ENCODE measurements at places on chromosomes 1 and 21. TPM values are rescaled to one million over a fixed set of nuclear protein-coding genes. Genes with fewer than 3 reads are reported as not detected.

GRIK1 gene
- total RNA-seq = not detected

GRCh38 chr1:71093938-71094337 is 13.1 kb upstream of the ZRANB2 start:
- no peak for DNase-seq

FNDC5 gene
- total RNA-seq = not detected

DNA sequence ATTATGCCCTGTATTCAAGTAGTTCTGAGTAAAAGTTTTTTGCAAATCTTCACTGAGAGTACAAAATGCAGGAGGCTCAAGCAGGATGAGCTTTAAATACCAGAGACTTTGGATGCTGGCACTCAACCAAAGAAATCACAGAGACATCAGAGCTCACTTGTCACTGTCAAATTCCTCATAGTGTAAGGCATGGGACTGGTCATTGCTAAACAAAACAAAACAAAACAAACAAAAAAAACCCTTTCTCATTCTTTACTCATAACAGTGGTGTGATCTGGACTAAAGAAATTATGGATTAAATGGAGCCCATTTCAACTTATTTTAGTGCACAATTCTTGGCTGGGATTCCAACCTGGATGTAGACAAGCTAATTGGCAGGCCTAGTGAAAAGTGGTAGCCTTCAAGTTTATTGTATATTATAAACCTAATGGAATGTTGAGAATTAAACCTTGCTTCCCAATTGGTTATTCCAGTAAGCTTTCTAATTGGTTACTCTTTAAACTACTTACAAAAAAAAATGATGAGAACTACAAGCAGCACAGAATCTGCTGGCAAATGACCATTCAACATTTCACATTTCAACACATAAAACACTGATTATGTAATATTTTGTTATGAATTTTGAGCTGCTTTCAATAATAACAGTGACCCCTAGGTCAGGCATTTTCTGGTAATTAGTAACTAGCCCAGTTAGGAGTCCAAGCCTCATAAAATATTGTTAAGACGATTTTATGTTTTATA is 30.6 kb upstream of the NEK7 start:
- DNase-seq = no peak

DNA sequence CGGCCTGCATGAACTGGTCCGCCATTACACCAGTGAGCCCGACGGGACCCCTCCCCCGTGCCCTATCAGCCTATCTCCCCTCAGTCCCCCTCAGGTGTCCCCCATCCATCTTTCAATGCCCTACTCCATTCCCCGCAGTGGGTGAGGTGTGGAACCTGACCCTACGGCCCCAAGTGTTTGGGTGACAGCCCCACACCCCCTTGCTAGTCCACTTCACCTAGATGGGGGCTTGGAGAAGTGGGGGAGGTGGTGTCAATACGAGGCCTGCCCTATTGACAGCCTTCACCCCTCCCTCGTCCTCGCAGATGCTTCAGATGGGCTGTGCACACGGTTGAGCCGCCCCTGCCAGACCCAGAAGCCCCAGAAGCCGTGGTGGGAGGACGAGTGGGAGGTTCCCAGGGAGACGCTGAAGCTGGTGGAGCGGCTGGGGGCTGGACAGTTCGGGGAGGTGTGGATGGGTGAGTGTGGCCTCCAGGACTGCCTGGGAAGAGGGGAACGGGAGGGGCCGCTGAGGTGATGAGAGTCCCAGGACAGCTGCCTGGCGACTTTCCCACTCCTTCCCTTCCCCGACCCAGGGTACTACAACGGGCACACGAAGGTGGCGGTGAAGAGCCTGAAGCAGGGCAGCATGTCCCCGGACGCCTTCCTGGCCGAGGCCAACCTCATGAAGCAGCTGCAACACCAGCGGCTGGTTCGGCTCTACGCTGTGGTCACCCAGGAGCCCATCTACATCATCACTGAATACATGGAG is 15.7 kb upstream of the HDAC1 start:
- no peak for DNase-seq

GUCA2B gene
- not detected for total RNA-seq

GRCh38 chr1:1051127-1051810 is 22.8 kb downstream of the RNF223 start:
- no peak for DNase-seq

CD84 gene
- not detected for total RNA-seq

NR0B2 gene
- not detected for total RNA-seq

DNA sequence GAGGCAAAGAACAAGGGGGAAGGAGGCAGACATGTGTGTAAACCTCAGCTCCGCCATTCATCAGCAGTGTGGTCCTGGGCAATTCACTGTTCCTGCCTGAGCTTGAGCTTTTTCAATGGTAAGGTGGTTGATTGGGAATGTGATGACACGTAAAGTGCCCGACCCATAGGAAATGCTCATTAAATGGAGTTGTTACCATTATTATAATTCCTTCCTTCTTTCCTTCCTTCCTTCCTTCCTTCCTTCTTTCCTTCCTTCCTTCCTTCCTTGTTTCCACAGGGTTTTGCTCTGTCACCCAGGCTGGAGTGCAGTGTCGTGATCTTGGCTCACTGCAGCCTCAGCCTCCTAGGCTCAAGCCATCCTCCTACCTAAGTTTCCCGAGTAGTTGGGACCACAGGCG is 4.3 kb downstream of the GPR37L1 start:
- no peak for DNase-seq

LCE1E gene
- total RNA-seq = 0.51 TPM

DNA sequence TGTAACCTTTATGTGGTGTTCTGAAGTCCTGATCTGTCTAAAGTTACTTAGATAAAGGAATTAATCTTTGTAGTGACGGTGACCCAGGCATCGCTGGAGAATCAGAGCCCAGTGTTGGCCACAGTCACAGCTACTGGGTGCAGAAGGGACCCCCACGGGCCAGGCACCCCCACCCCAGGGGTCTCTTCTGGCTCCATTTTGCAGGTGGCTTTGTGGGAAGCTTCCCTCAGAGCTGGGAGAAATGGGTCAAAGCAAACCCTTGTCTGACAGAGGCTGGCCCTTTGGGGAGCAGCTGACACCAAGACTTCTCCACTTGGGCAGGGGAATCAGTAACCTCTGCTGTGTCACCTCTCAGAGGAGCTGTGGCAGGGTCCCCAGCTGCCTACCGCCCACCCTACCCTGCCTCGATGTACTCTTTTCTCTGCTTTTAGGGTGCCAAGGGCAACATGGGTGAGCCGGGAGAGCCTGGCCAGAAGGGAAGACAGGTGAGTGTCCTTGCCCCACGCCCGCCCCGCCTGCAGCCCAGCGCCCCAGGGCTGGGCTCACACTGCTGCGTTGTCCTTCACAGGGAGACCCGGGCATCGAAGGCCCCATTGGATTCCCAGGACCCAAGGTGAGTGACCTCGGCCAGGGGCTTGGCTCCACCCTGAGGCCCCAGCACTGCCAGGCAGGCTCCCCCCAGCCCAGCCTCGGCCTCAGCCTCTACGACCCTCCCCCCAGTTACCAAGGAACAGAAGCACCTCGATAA is 17.7 kb downstream of the COL6A2 start:
- DNase-seq = no peak

- DNase-seq = peak; percentile 51
Measured at GRCh38 chr1:228043281-228043848, 36.6 kb downstream of the WNT3A start.

PLD5 gene
- 7.3 TPM for total RNA-seq

COL8A2 gene
- 0.78 TPM for total RNA-seq

CDA gene
- total RNA-seq = 23.6 TPM

OR14K1 gene
- total RNA-seq = not detected

GRCh38 chr1:110638058-110638457 is 31.9 kb upstream of the KCNA2 start:
- DNase-seq = no peak

DNA sequence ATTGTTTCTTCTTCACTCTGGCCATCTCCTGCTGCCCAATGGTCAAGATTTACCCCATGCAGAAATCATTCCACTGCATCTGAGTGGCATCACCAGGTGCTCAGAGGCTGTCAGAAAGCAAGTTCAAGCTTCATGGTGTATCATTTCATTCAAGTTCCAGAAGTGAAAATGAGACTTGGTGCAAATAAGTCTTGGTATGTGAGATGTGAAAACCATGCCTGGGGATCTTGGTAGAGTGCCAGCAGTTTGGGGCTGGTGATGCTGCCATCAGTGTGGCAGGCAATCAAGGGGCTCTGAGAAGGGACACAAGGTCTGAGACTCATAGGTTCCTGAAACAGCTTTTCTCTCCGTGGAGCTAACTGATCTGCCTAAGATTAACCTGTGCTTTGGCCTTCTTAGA is 52.0 kb downstream of the CD2 start:
- no peak for DNase-seq

SLAMF7 gene
- total RNA-seq = 4.7 TPM

DNA sequence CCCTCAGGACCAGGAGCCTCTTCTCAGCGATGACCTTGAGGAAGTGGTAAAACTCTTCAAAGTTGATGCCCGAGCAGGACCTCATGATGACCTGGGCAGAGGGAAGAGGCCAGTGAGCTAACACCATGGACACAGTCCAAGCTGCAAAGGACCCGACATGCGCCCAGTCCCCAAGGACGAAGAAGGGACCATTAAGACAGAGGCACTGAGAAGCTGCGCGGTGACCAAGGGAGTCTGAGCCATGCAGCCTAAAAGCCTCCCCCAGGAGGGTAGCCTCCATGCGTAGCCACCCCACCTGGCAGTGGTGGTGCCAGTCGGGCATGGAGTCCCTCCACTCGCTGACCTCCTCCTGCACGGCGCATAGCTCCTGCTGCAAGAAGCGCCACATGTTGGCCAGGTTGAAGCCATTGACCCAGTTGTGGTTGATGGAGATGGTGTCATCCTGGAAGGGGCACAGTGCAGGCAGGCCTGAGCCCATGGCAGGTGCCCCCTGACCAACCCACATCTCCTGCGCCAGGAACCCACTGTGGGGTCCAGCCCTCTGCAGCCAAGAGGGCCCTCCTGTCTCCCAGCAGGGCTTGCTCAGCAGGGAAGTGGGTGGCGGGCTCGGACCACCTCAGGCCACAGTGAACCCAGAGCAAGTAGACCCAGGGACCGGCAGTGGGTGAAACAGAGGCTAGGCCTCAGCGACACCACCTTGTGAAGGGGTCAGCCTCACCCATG is 2.4 kb downstream of the JMJD4 start:
- no peak for DNase-seq

DNA sequence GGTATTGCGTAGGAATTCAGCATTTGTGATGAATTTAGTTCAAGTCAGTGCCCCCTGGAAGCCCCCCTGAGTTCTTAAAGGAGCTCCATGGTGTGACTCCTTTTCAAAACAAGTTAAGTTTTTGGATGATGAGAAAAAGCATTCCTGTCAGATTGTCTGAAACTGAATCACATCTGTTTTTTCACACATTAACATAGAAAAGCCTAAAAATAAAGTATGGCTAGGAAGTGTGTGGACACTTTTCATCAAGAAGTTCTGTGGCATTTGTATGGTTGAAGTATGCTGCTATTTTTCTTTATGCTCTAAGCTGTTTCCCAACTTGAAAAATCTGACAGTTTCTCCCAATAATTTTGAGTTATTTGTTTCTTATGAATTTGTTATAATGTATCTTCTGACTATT is 33.7 kb downstream of the PRDM2 start:
- DNase-seq = no peak

- no peak for DNase-seq
Measured at GRCh38 chr1:213281640-213282301, 230.7 kb downstream of the RPS6KC1 start.

DNA sequence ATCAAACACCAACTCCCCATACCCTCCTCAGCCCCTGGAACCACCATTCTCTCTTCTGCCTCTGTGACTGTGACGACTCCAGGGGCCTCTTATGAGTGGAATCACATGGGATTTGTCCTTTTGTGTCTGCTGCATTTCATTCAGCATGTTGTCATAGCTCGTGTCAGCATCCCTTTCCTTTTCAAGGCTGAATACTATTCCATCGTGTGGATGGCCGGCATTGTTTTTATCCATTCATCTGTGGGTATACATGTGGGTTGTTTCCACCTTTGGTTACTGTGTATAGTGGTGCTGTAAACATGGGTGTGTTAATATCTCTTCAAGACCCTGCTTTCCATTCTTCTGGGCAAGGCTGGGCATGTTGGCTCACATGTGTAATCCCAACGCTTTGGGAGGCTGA is 17.1 kb upstream of the OBSCN start:
- DNase-seq = no peak

ZFP69B gene
- 4.2 TPM for total RNA-seq

DNA sequence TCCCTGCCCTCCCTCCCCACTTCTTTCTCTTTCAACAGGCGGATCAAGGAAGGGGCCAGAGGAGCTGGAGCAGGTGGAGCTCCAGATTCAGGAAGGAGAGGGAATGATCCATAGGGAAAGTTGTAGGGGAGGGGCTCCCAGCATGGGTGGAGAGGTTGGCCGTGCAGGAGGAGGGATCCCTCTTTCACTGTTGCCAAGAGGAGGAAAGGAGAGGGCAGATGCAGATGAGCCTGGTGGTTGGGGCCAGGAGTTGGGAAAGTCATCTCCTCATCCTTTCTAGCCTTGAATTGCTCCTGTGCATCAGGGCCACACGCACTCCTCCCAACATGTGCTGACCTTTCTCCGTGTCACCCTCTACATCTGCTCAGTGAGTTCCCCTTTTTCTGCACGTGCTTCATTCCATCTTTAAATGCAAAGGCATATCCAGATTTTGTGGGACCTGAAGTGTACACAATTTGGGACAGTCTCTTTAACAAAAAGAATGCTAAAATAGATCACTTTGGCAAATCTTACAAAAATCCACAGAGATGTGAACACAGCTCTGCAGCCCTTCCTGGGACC is 32.4 kb downstream of the ZBTB18 start:
- DNase-seq = no peak

GRCh38 chr1:206969090-206969489 is 1.2 kb downstream of the FCAMR start:
- peak; percentile 63 for DNase-seq

CD1D gene
- total RNA-seq = 3.9 TPM

- DNase-seq = no peak
Measured at GRCh38 chr21:36663033-36663855, 35.7 kb upstream of the SIM2 start.

GRCh38 chr1:221435504-221435904 is 306.4 kb downstream of the DUSP10 start:
- peak; percentile 47 for DNase-seq

DNA sequence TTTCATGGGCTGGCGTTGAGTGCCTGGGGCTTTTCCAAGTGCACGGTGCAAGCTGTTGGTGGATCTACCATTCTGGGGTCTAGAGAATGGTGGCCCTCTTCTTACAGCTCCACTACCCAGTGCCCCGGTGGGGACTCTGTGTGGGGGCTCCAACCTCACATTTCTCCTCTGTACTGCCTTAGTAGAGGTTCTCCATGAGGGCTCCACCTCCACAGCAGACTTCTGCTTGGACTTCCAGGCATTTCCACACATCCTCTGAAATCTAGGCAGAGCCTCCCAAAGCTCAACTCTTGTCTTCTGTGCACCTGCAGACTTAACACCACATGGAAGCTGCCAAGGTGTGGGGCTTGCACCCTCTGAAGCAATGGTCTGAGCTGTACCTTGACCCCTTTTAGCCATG is 82.1 kb downstream of the CCDC18 start:
- DNase-seq = no peak

GRCh38 chr1:4796161-4797015 is 142.0 kb downstream of the AJAP1 start:
- no peak for DNase-seq

- no peak for DNase-seq
Measured at GRCh38 chr1:227733751-227734545, 1.2 kb downstream of the JMJD4 start.

TTC24 gene
- not detected for total RNA-seq

All from foreskin keratinocyte (primary cell).